ENCODE measurements at places on chromosomes 16 and 17.

DNA sequence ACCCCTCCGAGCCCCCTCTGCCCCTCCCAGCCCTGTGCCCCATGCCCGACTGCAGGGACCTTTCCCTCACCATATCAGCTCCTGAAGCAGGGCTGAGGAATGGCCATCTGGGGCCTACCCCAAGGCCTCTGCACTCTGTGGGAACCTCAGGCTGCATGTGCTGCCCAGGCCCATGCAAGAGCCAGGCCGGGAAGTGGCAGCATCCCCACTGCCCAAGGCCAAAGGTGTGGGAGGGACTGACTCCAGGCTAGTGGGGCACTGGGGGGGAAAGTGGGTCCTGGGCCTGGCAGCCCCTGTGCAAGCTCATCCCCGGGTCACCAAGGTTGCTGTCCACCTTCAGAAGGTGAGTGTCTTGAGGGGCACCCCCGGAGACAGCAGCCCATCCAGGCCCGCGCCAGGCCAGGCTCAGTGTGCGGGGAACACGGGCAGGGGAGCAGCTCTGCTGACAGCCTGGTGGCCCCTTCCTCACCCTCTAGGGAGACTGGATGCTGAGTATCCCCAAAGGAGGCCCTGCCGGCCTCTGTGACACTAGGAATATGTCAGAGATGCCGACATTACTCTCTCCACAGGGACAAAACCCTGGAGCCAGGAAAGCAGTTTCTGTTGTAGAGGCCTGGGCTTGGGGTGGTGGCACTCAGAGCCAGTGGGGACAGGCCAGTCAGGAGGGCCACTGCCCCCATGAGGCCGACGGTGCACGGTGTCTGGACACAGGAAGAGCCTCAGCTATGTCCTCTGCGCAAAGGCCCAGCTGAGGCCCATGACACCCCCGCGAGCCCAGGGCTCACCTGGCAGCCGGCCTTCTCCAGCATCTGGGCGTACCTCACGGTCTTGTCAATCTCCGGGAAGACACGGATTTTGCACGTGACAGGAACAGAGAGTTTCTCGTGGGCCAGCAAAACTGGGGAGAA, 3.3 kb downstream of the DUS1L start:
- no peak for DNase-seq

- no peak for DNase-seq
These were observed 21.6 kb downstream of the TIMM22 start for GRCh38 chr17:1018547-1018946.

DNA sequence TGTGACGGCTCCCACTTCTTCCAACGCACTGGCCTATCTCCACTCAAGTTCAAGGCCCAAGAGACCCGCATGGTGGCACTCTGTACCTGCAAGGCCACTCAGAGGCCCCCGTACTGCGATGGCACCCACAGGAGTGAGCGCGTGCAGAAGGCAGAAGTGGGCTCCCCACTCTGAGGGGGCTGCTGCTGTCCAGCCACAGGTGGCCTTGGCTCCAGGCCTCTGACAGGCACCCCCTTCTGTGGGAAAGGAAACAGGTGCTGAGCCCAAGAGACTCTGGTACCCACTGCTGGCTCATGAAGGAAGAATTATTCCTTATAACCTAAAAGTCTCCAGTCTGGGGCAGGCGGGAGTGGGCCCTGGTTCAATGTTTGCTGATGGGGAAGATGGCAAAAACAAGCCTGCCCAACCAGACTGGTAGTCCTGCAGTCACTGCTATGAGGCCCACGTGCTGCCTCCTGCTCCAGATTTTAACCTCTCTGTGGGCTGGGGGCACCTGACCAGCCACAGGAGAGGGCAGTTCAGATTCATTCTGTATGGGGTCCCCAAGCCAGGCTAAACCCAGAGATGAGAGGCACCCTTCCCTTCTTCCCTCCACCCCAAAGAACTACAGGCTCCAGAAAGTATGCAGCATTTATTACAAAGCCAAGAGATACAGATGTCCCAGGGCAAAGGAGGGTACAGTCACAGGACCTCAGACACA, 3.3 kb downstream of the CISD3 start:
- DNase-seq: no peak

DNA sequence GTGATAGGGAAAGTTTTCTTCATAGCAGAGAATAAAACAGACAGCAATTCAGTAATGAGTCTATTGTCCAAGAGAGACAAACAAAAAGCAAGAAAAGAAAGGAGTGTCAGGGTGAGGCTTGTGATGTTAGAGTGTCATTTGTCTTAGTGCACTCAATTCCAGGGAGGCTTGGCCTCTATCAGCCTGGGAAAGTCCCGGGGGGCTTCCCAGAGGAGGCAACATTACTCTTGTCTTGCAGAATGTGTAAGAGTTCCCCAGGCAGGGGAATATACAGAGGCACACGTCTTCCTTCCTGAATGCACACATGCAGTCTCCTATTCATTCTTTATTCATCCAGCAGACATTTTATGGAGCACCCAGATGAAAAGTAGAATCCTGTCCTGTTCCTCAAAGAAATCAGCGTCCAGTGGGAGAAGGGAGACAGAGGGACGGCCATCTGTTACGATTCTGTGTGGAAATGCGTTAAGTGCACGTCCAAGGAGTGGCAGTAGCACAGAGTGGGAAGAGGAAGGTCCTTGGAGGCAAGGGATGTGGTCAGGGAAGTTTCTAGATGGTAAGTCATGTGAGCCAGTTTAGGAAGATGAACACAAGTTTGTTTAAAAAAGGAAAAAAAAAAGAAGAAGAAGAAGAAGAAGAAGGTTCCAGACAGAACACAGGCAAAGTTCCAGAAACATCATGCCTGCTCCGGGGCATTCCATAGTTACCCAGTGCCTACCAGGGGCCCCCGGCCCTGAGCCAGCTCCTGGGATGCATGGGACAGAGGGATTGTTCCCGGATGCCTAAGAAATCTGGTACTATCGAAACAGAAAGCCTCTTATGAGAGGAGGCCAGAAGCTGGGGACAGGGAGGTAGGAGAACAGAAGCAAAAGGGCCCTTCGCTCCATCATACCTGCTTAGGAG, 21.1 kb downstream of the CACNG4 start:
- no peak for DNase-seq

GRCh38 chr17:69907132-69907847, 167.7 kb upstream of the KCNJ16 start:
- no peak for DNase-seq

DNA sequence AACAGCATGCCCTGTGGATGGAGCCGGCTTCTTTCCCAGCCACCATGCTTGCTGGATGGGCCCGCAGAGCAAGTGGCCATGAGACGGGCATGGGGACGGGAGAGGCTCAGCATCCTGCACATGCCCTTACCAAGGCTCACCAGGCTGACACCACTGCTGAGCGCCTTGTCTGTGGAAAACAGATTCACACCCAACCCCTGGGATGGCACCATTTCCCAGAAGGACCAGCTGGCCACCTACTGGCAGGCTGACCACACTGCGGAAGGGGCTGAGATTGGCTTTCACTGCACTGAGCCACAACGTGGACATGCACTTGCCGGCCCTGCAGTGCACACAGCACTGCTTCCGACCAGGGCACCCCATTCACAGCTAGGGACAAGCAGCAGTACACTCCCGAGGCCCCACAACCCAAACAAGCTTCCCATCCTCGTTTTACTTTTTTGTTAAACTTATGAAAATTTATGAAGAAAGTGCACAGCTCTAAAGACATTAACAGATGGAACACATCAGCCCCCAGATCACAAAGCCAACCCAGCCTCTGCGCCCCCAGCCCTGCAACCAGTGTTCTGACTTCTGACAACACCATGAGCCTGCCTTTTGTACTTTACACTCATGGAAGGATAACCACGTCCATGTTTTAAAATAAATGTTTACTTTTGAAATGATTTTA, 13.9 kb upstream of the KRTAP17-1 start:
- DNase-seq: no peak

DNA sequence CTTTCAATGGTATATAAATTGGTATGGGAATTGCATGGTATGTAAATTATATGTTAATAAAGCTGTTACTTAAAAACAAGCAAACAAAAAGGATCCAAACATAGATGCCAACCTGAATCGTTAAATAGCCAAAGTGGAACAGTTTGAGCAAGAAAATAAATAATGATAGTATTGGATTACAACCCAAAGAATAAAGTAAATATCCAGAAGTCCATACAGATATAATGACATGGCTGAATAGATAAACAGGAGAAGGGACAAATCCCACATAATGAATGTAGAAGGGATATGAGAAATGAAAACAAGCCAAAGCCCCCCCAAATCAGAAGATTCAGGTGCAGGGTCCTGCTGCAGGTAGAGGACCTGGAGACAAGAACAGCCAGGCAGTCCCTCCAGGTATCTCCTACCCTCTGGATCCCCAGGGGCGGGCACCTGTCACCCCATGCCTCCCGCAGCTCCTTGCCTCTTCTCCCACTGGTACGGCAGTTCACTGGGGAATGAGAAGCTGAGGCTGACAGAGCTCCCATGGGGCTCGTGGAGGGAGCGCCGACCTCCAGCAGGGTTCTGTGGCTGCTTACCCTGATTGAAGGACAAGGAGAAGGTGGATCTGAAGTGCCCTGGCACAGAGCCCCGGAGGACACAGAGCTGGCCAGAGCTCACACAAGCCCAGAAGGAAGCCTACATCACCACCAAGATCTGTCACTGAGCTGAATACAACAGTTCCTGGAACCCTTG, 9.9 kb upstream of the LCAT start:
- DNase-seq: no peak

DNA sequence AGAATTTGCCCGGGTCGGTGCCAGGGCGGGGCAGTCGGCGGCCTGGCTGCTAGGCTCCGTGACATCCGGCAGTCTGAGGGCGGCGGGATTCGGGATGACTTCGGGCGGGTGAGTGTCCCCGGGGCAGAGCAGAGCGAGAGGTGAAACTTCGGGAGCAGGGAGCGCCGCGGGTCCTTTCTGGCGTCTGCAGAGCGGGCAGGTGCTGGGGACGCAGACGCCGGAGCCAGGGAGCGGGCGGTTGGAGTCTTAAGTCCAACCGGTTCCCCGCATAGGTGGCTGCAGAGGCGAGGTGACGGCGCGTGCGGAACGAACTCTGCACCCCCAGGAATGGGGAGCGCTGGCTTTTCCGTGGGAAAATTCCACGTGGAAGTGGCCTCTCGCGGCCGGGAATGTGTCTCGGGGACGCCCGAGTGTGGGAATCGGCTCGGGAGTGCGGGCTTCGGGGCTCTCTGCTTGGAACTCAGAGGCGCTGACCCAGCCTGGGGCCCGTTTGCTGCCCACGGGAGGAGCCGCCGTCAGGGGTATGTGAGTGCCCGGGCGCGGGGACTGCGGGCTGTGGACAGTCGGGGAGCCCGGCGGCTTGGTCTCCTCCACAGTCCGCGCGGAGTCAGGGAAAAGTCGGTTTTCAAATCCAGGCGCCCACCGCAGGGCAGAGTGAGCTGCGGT, at the start of gene B4GALNT2:
Gene B4GALNT2, plus strand, starts transcription at position 71 of the 666 bp plus-strand sequence. Its CDS starts 24 bp downstream, at position 95.
- no peak for DNase-seq

GRCh38 chr17:61235827-61236197, 163.8 kb upstream of the TBX2 start:
- DNase-seq: no peak

DNA sequence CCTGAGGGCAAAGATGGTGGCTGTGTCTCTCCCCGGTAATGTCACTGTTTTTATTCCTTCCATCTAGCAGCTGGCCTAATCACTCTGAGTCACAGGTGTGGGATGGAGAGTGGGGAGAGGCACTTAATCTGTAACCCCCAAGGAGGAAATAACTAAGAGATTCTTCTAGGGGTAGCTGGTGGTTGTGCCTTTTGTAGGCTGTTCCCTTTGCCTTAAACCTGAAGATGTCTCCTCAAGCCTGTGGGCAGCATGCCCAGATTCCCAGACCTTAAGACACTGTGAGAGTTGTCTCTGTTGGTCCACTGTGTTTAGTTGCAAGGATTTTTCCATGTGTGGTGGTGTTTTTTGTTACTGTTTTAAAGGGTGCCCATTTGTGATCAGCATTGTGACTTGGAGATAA, 5.5 kb upstream of the RAPGEFL1 start:
- DNase-seq: no peak

DNA sequence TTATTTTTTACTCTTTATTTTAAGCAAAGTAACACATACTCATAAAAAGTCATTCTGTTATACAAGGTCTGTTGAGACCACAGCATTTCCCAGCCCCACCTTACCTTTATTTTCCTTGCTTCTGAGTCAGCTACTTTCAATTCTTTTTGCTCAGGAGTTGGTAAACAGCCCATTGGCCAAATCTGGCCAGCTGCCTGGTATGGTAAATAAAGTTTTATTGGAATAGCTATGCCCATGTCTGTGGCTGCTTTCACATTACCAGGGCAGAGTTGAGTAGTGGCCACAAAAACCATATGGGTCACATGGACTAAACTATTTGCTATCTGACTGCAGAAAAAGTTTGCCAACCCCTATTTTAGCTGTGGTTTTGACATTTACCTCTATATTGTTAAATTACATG, 3.4 kb upstream of the NSRP1 start:
- no peak for DNase-seq

DNA sequence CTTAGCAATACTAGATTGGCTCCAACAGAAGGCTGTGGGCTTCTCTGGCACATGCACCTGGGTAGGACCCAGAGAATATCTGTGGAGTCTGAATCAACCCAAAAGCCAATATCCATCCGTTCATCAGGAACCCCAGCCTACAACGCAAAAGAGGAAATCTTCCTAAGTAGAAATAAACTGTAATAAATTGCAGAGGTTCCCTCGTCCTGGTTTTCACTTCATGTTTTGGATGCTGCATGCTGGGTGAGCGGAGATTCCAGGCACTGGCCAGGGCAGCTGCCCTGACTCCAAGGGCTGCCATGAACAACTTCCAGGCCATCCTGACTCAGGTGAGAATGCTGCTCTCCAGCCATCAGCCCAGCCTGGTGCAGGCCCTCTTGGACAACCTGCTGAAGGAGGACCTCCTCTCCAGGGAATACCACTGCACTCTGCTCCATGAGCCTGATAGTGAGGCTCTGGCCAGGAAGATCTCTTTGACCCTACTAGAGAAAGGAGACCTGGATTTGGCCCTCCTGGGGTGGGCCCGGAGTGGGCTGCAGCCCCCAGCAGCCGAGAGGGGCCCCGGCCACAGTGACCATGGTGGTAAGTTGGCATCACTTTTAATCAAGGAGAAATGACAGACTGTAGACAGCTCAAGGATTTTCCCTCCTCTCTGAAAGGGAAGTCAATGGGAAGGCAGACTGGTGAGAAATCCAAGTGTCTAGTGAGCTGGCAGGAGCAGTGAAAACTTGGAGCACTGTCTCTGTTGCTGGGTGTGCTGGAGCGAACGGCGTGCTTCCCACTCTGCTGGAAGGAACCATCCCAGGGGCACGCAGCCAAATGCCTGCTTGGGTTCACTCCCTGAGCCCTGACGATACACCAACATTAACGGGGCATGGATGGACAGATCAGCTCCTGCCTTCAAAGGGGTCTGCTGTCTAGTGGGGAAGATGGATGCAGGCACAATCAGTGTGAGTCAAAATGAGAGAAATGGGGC, 10.7 kb upstream of the CIITA start:
- DNase-seq: no peak

- no peak for DNase-seq
These were observed 14.8 kb downstream of the EFCAB5 start for GRCh38 chr17:29956225-29956624.

All from vagina (tissue), 2 donors.